ENCODE measurements at places on chromosomes 7 and 10.
A peak's percentile ranks its signal among the peaks of the same experiment; 100 is the strongest.

- DNase-seq = no peak
Measured at GRCh38 chr10:119375574-119376272, 166.8 kb downstream of the RGS10 start.

DNA sequence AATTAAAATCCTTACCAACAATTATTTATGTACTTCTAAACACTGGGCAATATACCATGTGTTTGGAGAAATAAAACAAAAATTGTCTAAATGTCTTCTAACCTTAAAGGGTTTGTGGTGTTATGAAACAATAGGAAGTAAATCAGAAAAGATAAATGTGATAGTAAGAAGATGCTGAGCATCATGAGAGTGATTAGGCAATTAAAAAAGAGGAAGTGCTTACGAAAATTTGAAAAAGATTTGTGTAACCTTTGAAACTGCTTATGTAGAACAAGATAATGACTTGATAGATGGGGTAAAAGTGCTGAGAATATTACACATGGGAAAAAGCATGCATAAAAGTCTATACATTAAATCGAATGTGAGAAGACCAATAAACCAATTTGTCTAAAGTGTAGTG is 573.4 kb upstream of the CNTNAP2 start:
- DNase-seq = no peak

DNA sequence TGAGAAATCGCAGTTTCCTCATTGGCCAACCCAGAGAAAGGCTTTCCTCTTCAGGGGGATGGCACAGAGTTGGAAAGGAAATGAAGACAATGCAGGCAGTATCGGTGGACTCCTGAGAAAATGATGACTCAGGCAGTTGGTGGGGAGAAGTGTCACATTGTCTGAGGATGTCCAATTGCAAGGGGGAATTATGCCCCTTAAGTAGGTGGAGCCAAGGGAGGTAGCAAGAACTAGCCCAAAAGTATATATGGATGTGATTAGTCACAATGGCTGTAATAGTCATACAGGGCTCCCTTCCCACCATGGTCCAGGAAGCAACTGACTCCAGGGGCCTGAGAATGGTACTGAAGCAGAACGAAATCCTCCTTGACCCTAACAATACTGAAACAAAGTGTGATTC is 58.3 kb upstream of the EGFR start:
- no peak for DNase-seq

- no peak for DNase-seq
Measured at GRCh38 chr7:33854178-33854577, 51.2 kb upstream of the BMPER start.

DNA sequence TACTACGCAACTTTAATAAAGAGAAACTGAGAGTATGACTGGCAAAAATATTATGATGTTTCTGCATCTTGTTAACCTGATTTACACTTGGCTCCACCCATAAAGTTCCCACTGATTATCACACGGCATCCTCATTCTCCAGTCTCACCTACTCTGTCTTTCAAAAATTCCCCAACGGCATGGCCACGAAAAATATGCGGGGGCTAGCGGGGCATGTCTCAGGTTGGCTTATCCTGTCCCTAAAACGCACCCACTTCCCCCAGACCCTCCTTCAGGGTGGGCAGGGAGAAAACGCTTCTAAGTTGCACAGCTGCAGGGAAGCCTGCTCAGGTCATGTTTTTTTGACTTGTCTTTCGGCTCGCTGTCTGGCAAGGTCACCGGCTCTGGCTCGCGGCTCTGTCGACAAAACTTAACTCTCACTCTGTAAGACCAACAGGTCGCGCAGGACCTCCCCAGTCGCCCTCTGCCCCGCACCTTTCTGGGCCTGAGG is 3.8 kb downstream of the CDK6 start:
- DNase-seq = no peak

DNA sequence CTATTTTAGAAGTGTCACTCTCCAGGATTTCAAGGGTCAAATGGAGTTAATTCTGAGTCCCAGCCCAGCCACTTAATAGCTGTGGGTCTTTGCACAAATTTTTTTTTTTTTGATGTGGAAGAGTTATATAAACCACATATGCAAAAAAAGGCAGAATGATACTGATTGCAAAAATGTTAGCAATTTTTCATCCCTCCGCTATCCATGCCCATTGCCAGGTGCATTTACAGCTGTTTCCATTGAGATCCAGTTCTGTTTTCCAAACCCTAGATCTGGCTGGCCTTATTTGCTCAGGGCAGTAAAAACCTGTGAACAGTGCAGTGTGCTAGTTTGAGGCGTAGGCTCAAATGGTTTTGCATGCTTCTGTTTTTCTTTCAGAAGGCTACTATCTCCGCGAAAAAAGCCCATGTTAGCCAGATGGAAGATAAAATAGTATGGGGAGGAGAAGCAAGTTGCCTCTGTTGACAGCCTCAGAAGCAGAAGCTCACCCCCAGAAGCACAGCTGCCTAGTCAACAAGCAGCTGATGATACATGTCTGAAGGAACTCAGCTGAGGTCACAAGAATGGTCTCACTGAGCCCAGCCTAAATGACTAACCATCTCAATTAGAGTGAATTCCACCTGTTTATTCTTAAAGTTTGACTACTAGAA is 997 bp upstream of the ZNF138 start:
- DNase-seq = no peak

DNA sequence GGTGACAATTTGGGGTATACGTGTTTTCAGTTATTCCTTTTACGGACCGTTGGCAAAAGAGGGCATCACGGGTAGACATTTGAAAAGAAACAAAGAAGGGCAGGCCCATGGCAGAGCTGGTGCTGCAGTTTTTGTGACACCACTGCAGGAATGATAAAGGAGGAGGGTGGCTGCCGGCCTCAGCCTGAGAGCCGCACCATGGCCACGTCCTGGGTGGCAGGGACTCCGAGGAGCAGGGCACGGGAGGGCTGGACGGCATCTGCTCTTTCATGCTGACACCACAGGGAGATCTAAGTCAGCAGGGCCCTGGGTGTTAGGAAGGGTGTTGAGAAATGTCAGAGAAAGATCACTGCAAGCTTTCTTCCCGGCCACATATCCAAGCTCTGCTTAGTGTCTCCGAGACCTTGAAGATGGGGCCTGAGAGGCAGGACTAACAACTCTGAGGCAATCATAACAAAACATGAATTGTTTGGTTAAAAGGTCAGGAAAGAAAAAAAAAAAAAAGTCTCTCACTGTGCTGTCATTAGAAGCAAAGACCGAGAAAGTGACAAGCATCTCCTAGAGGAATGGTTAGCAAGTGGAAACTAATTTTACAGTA is 36.6 kb downstream of the INSYN2A start:
- DNase-seq = no peak

DNA sequence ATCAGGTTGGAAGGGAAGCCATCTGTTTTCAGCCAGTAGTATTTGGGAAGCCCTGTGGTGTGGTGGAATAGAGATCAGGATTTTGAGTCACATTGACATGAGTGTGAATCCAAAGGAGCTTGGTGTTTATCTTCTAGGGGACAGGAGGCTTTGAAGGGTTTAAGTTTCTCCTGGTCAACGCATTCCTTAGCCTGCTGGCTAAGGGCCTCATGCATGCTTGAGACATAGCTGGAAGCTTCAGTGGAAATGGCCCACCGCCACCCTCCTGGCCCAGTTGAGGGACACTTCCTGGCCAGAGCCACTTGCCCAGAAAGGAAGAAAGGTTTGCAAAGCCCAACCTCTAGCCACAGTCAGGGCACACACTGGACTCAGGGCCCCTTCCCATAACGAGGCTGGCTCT is 70.9 kb downstream of the CDK1 start:
- no peak for DNase-seq

DNA sequence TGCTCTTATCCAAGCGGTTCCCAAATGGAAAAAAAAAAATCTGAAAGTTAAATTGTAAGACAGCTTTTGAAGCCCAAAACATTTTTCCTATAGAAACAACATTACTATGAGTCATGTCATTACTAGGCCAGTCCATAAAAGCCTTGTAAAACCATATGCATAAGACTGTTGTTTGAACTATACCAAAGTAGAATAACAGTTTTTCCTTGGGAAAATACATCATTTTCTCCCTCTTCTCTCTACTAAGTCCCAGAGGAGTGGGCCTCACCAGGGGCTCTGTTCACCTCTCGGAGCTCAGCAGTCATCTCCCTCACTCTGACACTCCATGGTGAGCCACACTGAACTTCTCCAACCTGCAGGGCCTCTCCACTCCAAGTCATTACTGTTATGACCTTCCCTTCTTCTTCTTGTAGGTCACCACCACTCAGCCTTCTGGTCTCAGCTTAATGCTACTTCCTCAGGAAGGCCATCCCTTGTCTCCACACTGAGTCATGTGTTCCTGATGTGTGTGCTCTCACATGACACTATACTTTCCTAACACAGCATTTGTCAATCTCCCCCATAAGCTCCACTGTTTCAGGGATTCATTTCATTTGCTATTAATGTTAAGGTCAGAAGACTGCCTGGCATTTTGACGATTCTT is 32.5 kb downstream of the ZNF438 start:
- DNase-seq = no peak

DNA sequence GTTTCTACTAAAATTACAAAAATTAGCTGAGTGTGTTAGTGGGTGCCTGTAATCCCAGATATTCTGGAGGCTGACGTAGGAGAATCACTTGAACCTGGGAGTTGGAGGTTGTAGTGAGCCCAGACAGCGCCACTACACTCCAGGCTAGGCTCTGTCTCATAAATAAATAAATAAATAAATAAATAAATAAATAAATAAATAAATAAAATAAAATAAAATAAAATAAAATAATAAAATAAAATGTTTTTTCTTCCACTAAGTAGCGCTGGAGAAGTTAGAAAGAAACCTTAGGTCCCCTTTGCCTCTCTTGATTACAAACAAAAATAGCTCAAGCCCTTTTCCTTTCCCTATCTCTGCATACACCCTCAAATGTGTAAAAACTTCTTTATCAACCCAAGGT is 525.9 kb downstream of the IPMK start:
- DNase-seq = no peak

- no peak for DNase-seq
Measured at GRCh38 chr10:9885761-9886160, 1131.9 kb upstream of the CELF2 start.

DNA sequence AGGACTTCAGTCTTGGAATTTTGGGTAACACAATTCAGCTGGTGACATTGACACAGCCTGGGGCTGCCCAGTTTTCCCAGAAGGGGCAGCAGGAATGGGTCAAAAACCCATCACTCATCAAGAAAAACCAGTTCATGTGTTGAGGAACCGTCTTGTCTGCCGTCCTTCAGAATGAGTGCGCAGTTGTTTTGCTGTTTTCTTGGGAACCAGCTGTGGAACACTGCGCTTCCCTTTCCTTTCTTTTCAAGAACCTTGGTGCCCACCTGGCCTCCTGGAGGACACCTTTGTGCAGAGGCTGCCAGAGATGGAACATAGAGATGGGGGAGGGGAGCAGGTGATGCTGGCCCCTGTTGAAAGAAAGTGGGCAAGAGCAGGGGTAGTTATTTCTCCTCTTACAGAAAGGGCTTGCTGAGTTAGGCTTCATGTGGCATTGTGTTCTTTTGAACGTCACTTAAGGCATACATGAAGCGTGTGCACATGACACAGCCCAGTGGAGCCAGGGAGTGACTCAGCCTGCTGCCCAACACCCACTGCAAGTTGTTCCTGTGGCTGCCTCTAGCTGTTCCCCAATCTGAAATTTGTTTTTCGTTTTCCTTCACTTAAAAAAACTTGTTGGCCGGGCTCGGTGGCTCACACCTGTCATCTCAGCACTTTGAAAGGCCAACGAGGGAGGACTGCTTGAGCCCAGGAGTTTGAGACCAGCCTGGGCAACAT is 87.4 kb upstream of the TNS3 start:
- DNase-seq = no peak

GRCh38 chr7:115558161-115558560 is 472.4 kb downstream of the TFEC start:
- no peak for DNase-seq

GRCh38 chr10:95841661-95842498 is 65.9 kb upstream of the CC2D2B start:
- peak; percentile 49 for DNase-seq

DNA sequence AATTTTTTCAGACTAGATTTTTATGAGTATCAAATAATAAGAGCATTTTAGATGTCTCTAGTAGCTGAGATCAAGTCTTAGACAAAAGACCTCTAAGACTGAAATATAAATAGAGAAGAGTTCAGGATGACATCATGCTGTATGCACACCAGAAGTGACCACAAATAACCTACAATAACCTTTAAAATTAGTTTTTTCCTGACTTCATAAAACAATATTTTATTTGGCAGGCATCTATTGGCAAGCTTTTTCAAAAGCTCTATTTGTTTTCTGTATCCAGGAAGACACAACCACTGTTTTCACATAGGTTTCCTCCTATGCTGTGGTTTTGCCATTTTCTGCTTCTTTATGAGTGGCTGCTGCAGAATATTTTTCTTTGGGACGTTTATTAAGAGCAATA is 359.1 kb downstream of the CRPPA start:
- DNase-seq = no peak

DNA sequence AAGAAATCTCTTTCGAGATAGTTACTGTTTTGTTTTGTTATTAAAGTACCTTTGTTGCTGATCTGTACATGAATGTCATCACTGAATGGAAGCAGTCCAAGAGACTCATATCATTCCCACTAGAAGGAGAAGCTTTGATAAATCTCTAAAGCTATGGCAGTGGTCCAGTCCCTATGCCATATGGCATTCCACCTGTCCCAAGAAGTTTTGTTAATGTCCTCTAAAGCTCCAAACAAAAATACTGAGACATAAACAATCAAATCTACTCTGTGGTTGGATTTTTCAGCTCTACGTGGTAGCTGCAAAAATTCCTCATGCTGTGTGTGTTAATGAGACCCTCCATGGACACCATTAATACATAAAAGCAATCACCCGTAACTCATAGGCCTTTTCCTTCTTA is 94.1 kb downstream of the LRRN3 start:
- no peak for DNase-seq

DNA sequence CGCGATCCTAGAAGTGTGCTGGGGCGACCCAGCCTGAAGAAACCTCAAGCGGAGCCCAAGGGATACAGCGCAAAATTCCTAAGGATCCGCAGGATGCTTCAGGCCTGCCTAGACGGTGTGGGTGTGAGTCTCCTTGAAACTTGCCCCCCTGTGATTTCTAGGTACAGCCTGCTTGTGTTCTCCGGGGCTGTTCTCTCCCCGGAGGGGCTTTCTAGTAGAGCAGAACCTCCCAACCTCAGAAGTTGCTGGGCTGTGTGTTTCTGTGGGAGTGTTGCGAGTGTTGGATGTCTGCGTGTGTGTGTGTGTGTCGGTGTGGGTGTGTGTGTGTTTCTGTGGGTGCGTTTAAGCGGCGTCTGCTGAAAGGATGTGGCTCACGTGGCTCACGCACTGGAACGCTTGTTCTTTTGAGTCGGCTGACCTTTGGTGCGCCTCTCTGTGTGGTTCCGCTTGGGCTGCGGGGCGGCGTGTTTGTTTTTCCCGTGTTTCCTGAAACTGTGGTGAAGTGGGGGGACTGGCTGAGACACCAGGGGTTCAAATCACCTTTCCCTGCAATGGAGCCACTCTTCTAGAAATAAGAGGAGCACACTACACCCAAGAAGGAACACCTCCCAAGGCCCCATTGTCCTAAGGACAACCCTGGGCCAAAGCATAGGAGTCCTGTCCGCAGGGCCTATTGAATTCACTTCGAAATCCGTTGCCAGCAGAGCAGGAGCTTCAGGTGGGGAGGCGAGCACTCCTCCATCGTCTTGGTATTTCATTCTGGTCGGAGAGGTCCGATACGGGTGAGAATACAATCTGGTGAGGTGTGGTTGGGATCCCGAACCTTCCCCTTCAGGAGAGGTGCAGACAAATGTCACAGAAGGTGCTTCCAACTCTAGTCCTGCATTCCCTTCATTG is 25.1 kb upstream of the ZNF273 start:
- no peak for DNase-seq

GRCh38 chr10:2619472-2619871 is 447.9 kb upstream of the PFKP start:
- no peak for DNase-seq

GRCh38 chr7:134926396-134926795 is 59.9 kb upstream of the AGBL3 start:
- no peak for DNase-seq

GRCh38 chr10:3747248-3747960 is 37.6 kb downstream of the KLF6 start:
- DNase-seq = no peak

Measured in midbrain (tissue), 1 donor.